ENCODE measurements at places on chromosomes 1 and 21. TPM values are rescaled to one million over a fixed set of nuclear protein-coding genes. Genes with fewer than 3 reads are reported as not detected.

Gene SHISAL2A
- total RNA-seq, result 9.0 TPM

DNA sequence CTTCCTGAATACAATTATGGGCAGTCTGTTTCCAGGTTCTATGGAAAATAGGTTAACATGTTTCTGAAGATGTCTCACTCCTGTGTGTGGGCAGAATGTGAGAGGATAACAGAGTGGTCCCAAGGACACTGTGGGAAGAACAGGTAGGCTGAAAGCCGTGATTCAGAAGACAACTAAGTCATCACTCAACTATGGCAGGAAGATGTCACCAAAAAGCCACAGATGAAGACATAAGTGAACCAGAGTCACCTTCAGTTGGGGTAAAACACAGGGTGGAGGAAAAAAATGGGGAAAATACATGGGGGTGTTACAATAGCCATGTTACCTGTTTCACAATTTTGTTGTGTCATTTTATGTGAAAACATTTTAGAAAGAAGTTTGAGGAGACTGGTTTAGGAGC is 75.1 kb downstream of the UCHL5 start:
- peak; percentile 42 for DNase-seq

Gene KCNJ6
- total RNA-seq, result not detected

DNA sequence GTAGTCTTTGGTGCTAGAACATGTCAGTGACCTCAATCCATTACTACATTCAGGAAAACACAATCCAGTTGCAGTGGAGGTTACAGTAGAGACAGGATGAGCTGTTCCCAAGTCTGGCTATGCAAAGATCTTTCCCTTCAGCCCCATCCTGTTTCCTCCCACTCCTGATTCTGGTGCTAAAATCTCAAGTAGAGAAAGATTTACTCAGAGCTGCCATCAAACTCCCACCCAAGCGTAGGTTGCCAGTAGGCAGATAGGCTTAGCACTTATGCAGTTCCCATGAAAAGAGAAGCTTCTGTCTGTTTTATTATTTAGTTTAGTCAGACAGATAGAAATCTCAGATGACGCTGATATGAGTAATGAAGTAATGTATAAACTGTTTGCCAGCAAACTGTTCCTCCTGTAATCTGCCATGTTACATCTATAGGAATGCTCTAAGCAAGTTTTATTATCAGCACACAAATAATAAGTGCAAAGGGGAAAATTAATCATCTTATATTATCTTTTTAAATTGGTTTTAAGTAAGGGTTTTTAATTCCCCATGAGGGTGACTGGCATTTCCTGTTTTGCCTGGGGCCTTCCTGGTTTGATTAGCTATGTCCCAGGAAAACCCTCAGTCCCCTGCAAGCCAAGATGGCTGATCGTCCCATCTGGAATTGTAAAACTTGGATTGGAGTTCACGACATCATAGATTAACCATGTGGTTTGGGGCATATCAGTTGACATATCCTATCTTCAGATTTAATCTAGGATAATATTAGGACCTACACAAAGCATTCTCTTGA is 188.3 kb upstream of the PALMD start:
- DNase-seq, result no peak

GRCh38 chr1:924656-925560 is 1.2 kb downstream of the SAMD11 start:
- no peak for DNase-seq

Gene OR10K1
- total RNA-seq, result not detected

- no peak for DNase-seq
Observed at GRCh38 chr21:40886931-40887330, 40.0 kb upstream of the DSCAM start.

- DNase-seq, result no peak
Observed at GRCh38 chr1:150210091-150210490, 25.8 kb downstream of the ANP32E start.

Gene C1orf105
- total RNA-seq, result not detected

Gene LCE1D
- total RNA-seq, result not detected

Gene FOXO6
- total RNA-seq, result 0.21 TPM

DNA sequence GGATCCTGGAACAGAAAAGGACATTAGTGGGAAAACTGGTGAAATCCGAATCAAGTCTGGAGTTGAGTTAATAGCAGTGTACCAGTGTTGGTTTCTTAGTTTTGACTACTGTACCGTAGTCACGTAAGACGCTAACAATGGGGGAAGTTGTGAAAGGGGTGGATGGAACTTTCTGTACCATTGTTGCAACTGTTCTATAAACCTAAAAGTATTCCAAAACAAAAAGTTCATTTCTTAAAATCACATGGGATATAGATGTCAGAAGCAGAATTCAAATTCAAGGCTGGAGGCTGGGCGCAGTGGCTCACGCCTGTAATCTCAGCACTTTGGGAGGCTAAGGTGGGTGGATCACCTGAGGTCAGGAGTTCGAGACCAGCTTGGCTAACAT is 16.9 kb downstream of the ARHGEF19 start:
- no peak for DNase-seq

DNA sequence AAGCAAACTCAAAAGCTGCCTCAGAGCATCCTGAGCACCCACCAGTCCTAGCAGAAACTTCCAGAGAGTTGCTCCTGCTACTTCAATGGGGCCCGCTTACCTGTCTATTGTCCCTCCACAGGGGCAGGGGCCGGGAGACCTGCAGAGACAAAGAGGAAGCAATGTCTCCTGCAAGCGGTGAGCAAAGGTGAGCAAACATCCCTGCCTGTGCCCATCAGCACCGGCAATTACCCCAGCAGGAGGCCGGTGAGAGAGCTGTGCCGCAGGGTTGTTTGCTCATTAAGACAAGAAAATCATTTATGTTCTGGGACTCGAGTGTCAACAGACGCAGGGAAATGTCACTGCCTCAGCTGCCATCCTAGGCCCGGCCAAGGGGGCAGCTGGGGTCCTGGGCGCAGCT is 53.8 kb upstream of the TARDBP start:
- DNase-seq, result no peak

Gene SPRR2G
- not detected for total RNA-seq

GRCh38 chr1:20137604-20138003 is 1.5 kb upstream of the PLA2G2F start:
- no peak for DNase-seq

GRCh38 chr1:170164103-170164763 is 18.5 kb downstream of the NTMT2 start:
- no peak for DNase-seq

DNA sequence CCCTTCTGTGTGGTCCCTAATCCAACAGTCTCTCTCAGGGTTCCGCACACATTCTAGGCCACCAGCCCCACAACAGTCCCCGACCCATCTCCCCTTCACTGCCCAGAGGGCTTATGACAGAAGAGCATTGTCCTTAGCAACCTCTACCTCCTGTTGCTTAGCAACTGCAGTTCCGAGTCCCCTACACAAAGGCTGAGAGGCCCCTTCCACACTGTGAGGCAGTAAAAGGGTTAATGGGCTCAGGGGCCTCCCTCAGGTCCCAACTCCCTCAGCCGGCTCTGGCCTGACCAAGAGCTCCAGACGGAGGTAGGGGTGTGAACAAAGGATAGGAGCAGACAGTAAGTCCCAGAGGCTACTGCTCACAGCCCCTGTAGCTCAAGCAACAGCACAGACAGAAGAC is 4.3 kb downstream of the IGSF9 start:
- DNase-seq, result no peak

Gene CR1L
- total RNA-seq, result not detected

Gene ECM1
- 1.3 TPM for total RNA-seq

- DNase-seq, result no peak
Observed at GRCh38 chr1:203057911-203058675, 27.7 kb downstream of the MYOG start.

GRCh38 chr21:37483776-37484175 is 117.2 kb downstream of the DYRK1A start:
- DNase-seq, result no peak

Gene CDA
- not detected for total RNA-seq

DNA sequence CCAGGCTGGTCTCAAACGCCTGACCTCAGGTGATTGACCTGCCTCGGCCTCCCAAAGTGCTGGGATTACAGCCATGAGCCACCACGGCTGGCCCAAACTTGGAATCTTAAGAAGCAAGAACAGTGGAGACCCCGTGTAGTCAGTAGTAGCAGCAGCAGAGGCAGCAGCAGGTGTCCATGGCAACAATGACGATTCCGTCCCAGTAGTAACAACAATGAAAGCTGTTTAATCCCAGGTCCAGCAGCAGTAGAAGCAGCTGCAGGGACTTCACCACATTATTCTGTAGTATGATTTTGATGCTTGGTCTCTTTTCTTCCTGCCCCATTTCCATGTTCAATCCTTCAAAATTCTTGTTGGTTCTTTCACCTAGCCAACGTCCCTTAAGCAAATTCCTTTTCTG is 69.6 kb upstream of the KCTD3 start:
- no peak for DNase-seq

- DNase-seq, result no peak
Observed at GRCh38 chr1:39760074-39761008, 10.8 kb downstream of the OXCT2 start.

GRCh38 chr21:41442481-41443186 is 16.6 kb downstream of the MX1 start:
- DNase-seq, result no peak

- no peak for DNase-seq
Observed at GRCh38 chr1:225631021-225631663, 21.8 kb downstream of the ENAH start.

Gene CACNA1S
- total RNA-seq, result not detected

GRCh38 chr1:207891148-207891547 is 19.8 kb downstream of the CD34 start:
- DNase-seq, result no peak

DNA sequence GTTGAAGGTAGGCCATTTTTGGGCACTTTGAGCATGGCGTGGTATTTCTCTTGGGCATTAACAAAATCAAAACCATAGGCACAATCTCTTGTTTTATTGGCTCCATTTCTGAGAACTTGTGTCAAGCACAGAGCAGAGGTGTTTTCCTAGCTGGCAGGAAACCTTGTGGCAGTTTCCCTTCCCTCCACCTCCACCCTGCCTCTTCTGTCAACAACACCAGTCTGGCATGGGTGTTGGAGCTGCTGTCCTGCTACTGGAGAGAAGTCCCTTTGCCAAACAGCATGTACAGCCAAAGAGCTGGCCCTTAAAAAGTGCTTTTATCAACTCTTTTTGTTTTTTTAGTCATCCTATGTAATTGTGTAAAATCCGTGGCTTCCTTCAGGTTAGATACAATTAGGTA is 16.0 kb downstream of the ATP1A1 start:
- no peak for DNase-seq

Gene NTMT2
- total RNA-seq, result not detected

DNA sequence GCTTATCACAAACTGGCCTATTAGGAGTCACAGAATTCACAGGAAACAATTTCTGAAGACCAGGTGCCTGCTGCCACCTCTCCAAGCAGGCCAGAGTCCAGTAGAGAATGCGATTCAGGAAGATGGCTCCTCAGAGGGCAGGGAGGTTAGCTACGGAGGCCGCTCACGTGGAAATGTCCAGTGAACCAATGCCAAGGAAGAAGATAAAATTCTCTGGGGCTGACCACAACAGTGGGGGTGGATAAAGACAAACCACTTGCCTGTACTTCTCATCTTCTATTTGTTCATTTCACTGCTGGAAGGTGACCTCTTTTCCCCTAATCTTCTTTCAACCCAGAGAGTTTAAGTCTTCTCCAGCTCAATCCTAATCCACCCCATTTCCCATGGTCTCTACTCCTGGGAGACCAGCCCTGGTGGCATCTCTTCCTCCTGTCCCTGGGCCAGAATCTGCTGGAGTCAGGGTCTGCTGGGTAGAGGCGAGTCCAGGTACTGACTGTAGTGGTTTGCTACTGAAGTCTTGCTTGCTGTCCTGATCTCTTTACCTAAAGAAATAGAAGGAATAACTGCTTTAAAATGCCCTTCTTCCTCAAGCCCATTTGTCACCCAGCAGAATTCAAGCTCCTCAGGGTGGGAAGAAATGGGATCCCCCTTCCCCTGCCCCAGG is 3.2 kb downstream of the PSRC1 start:
- DNase-seq, result no peak

DNA sequence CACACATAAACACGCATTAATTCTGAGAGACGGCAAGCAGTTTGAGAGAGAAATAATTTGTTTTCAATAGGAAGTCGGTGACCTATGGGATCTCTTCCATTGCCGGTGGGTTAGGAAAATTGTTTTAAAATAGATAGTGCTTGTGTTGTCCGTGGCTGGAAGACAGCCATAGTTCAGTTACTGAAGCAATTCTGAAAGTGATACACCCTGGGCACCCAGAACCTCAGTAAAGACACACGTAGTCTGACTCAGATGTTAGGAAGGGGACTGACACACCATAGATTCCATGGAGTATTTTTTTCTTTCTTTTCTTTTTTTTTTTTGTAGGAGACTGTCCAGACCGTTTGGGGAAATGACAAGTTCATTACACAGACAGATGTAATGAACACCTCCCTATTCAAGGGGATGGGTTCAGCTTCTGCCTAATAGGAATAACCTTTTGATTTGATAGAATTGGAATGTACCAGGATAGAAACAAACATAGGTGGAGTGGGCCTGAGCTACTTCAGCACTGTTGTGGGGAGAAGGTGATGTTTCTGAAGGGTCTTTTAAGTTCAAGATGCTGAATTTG is 1.6 kb downstream of the C1orf21 start:
- DNase-seq, result peak; percentile 11

Gene SPRR4
- not detected for total RNA-seq

- DNase-seq, result peak; percentile 70
Observed at GRCh38 chr1:23736437-23737134, 6.7 kb upstream of the ELOA start.

DNA sequence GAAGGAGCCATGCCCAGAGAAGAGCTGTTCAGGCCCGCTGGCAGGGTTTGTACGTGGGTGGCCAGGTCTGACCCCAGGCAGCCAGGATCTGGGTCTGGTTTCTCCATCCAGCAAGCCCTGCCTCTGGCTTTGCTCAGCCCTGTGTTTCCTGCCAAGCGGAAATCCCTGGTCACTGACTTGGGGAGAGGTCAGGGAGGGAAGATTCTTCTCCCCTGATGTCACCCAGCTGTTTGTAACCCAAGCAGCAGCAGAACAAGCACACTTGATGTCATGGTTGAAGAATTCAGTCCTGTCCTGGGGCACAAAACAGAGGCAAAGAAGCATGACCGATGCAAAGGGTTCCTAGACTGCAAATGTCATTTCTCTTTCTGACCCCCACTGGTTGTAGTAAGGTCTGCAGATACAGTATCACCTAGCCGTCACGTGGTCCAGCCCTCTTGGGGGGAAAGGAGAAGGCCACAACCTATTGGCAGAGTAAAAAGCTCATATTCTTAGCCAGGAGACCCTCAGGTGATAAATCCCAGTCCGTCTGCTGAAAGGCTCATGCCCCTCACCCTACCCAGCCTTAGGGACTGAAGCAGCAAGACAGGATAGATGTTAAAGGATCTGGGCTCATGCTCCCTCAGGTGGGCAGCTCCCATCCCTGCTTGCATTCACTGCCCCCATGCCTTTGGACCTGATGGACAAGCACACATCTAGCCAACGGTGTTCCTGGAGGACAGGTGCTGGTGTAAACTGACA is 120.9 kb downstream of the SYT2 start:
- no peak for DNase-seq

GRCh38 chr1:208289716-208290115 is 45.5 kb upstream of the PLXNA2 start:
- DNase-seq, result no peak

GRCh38 chr1:33443080-33443704 is 12.3 kb upstream of the PHC2 start:
- DNase-seq, result no peak

Gene MTMR11
- 9.2 TPM for total RNA-seq

All from activated T-cell treated with anti-CD3 and anti-CD28 coated beads, Interleukin-2, amount 50 U/mL, for 72 hours (primary cell).